CD4-positive, CD25-positive, alpha-beta regulatory T cell (primary cell): ENCODE measurements at places on chromosomes 2 and 18.

GRCh38 chr2:16726577-16726976, 60.9 kb upstream of the CYRIA start:
- no peak for DNase-seq

- no peak for DNase-seq
Observed at GRCh38 chr18:46481847-46482245, 175.2 kb downstream of the LOXHD1 start.

- DNase-seq, result no peak
Observed at GRCh38 chr18:62023536-62023935, 130.7 kb upstream of the RNF152 start.

GRCh38 chr2:46704593-46704992, 211.0 kb downstream of the MCFD2 start:
- DNase-seq, result no peak

GRCh38 chr2:238883421-238883901, 35.6 kb downstream of the TWIST2 start:
- DNase-seq, result no peak

GRCh38 chr18:362311-363290, 94.8 kb upstream of the THOC1 start:
- DNase-seq, result no peak

GRCh38 chr2:130389358-130389757, 33.5 kb downstream of the PTPN18 start:
- no peak for DNase-seq
